ENCODE measurements at places on chromosomes 12 and 14.

DNA sequence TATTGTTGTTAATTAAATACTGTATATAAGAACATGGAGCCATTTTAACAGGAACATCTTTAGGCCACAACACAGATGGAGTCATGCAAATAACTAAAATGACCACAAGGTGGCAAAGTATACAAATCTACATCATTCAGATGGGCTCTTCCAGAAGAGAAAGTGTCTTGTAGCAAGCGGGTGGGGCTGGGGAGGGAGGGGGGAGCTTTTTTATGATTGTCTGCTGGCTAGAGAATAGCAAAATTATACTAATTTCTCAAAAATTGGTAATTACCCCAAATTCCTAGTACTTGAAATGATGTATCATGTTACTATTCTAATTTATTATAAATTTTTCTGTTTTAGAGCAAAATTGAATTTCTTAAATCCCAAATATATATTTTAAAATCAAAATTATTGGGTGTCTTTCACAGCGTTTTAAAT lies 378.7 kb downstream of the PRKD1 start:
- DNase-seq, result peak; percentile 65

GRCh38 chr12:52918351-52918750 lies 13.5 kb upstream of the KRT8 start:
- no peak for DNase-seq

- no peak for DNase-seq
Observed at GRCh38 chr12:55818886-55819285, 1.0 kb downstream of the ORMDL2 start.

GRCh38 chr12:79886917-79887519 lies 47.9 kb downstream of the PPP1R12A start:
- DNase-seq, result peak; percentile 70

DNA sequence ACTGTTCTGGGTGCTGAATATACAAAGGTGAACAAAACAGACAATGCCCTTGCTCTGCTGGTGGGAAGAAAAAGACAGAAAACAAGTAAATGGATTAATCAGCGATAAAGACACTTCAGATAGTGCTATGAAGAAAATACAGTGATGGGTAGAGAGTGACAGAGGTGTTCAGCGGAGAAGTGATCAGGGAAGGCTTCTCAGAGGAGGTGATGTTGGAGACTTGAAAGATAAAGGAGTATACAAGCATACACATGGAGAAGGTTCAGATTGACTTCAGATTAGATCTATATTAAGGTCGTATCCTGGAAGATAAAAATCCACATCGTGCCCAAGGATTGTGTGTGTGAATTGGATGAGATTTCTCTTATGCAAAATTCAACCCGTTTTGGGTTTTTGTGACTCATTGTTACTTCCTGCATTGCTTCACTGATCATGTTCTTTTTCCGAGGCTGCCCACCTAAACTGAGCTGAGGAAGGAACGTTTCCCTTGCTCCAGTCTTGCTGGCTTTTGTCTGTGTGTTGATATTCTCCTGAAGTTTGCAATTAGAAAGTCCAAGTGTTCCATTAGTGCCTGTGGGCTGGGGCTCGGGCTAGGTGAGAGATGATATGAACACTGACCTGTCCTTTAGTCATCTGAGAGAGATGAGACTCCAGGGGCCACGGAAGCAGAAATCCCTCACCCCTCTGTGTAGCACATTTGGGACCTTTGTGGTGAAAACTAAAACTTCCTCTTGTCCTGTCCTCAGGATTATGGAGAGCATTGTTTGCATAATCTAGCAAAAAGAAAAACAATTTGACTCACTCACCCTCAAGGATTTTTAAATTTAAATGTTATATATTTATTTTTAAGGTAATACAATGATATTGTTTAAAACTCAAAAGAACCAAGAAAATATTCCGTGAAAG lies 27.6 kb downstream of the PLXNC1 start:
- DNase-seq, result no peak

DNA sequence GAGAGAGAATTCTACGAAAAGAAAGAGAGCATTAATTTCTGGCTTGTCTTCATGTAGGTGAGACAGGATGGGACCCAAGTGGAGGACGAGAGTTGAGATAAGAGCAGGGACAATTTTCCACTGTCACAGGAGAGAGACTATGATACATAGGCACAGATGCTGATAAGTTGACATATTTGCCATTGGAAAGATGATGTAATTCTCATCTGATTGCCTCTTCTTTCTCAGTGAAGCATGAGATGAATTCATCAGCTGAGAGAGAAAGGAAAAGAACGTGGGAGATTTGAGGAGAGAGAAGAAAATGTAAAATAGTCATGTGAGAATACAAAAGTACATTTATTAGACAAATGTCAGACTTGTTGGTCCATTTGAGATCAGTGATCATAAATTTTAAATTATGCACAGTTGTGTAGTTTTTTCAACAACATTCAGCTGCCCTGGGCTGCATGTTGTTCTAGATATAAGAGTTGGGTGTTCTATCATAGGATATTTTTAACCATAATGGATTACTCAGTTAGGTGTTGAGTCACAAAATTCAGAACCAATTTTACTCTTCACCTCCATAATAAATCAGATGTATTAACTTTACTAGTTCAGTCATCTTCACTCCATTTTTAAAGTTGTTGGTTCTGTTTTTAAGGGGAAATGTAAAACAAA lies 222.9 kb downstream of the DPY19L2 start:
- no peak for DNase-seq

DNA sequence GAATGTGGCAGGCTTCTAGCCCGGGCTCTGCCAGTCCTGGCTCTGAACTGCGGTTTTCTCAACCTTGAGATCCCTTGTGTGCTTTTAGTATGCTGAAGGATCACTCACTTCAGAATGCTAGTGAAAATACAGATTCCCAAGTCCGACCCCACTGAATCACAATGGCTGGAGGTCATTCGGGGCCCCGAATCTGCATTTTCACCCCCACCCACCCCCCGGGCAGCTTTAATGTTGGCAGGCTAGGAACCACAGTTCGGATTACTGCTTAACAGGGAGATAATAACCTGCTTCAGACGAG lies 573 bp upstream of the SUSD6 start:
- no peak for DNase-seq

- DNase-seq, result no peak
Observed at GRCh38 chr14:93803408-93804318, 15.4 kb upstream of the PRIMA1 start.

GRCh38 chr12:127803545-127803944 lies 463.4 kb upstream of the TMEM132C start:
- no peak for DNase-seq

DNA sequence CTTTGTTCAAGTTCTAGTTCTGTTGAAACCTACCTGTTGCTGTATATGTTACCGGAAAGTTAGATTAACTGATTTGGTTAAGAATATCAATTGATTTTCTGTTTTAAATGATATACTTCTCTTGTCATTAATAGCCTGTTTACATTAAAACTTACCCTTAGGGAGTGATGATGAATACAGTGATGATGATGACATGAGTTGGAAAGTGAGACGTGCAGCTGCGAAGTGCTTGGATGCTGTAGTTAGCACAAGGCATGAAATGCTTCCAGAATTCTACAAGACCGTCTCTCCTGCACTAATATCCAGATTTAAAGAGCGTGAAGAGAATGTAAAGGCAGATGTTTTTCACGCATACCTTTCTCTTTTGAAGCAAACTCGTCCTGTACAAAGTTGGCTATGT lies 33.0 kb downstream of the CAND1 start:
- no peak for DNase-seq

DNA sequence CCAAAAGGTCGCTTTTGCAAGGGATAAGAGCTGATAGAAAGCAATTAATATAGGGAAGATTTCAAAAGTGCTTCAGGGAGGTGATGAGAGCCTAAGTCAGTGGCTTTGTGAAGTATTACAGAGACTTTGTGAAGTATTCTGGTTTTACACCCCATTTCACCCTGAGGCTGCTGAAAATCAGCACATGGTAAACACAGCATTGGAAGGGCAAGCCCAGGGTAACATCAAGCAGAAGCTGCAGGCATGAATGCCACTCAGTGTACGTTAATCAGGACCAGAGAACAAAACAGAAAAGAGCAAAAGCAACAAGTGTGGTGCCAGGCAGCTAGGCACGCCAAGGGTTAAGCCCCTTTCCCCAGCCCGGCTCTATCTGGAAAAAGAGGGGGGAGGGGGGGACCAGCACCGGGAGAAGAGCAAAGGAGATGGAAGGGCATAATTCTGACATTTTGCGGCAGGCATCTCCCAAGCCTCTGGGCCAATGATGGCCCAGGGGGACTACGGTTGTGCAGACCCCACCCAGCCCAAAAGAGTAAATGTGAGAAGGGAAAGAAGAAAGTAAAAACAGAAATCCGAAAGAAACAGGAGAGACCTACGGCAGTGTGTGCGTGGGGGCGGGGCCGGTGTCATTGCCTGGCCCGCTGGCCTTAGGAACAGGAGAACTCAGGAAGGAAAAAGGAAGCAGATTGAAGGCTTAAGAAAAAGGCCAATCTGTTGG lies 58.9 kb downstream of the DHRS2 start:
- no peak for DNase-seq

DNA sequence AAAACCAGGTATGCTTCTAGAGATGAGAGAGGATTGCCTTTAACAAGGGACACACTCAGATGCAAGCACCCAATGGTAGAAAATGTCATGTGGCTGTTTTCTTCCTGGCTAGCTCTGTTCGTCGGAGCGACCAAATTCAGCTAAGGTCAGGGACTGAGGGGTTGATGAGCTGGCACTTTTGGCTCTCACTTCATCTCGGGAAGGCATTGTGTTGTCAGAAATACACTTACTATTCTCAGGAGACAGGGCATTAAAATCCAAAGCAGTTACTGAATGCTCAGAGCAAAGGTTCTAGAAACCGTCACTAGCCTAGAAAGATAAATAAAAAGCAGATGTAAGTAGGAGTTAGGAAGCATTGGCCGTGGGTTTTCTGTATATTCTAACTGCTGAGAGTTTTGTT lies 275.7 kb upstream of the SSTR1 start:
- peak; percentile 23 for DNase-seq

DNA sequence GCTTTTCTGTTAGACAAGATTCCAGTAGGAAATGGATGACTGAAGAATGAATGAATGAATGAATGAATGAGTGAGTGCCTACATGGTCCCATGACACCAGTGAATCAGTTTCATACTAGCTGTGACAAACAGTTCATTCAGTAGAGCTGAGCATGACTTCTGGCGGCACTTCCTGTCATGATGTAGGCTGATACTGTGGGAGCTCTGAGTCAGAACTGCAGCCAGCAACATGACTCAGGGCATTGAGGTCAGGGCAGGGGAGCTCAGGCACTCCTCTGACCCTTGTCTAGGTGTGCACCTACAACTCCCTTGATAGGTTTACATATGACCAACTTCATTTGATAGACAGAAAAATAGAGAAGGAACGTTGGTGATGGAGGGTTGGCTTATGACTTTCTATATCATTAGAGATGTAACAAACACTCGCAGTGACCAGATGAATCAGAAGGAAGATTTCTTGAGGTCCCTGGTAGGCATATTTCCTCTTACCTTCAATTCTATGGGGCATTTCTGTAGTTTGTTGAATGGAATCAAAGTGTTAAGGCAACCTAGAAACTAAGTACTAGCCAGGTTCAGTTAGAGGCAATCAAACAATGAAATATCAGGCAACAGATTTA lies 139.3 kb upstream of the ARHGAP5 start:
- DNase-seq, result peak; percentile 92

DNA sequence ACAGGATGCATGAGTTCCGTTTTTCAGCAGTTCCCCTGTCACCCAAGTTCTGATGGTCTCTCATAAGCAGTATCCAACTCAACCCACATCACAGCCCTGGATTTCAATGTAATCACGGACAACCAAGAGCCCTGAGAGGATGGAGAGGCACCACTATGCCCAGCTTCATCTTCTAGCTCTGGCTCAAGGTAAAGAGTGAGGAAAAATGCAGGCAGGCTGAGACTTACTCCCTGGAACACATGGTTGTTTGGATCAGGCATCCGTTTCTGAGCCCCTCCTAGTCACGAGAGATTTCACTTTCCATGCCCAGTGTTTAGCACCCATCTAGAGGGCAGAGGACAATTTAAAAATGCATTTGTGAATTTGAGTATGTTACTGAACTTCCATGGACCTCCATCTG lies 45.0 kb downstream of the ANO2 start:
- DNase-seq, result no peak

- DNase-seq, result no peak
Observed at GRCh38 chr14:28323366-28323765, 443.2 kb upstream of the FOXG1 start.

DNA sequence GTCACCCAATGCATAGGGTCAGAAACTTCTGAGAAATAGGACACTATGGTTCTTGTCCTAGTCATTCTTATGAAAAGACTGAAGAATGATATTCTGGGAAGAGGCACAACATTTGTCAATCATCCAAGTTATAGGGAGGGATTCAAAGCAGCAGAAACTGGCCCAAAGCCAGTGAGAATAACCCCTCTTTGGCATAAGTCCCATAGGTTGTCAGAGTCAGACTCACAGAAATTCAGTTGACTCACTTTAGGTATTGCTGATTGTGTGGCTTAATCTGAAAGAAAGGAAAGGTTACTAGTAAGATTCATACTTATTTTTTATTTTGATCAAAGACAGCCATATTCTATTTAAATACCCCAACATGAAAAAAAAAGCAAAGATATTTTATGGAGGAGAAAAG lies 151.0 kb downstream of the SRGAP1 start:
- no peak for DNase-seq

GRCh38 chr12:113875691-113876090 lies 90.4 kb downstream of the RBM19 start:
- peak; percentile 62 for DNase-seq

DNA sequence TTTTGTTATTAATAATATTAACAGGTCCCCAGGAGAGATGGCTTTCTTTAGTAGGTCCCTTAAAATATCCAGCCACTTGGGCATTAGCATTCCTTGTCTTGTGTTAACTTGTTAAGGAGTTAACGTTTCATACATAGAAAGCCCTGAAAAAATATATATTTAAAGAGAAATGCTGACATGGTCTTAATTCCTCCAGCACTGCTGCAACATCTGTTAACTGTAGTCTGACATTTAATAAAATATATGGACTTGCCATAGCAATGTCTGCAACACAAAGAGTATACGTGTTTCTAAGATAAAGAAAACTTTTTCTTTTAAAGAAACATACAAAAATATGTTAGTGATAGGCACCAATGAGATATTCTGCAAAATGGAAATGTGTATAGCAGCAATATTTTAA lies 10.0 kb downstream of the SLC38A4 start:
- DNase-seq, result no peak

- DNase-seq, result peak; percentile 24
Observed at GRCh38 chr14:24315807-24316596, 4.7 kb downstream of the LTB4R start.

- no peak for DNase-seq
Observed at GRCh38 chr12:120539303-120539702, 5.1 kb downstream of the RNF10 start.

Data from fibroblast of skin of back (primary cell).